Stimulated activated naive CD4-positive, alpha-beta T cell treated with Interleukin-2 at 50 U/mL for 16 hours (primary cell): ENCODE measurements at places on chromosomes 2 and 18.
A peak's percentile ranks its signal among the peaks of the same experiment; 100 is the strongest.

GRCh38 chr2:200298816-200299215 lies 7.7 kb upstream of the SPATS2L start:
- no peak for DNase-seq

- DNase-seq: peak; percentile 22
Measured at GRCh38 chr18:23585007-23585871, 1.1 kb downstream of the NPC1 start.

- DNase-seq: no peak
Measured at GRCh38 chr2:7613831-7614230, 696.6 kb downstream of the RNF144A start.

DNA sequence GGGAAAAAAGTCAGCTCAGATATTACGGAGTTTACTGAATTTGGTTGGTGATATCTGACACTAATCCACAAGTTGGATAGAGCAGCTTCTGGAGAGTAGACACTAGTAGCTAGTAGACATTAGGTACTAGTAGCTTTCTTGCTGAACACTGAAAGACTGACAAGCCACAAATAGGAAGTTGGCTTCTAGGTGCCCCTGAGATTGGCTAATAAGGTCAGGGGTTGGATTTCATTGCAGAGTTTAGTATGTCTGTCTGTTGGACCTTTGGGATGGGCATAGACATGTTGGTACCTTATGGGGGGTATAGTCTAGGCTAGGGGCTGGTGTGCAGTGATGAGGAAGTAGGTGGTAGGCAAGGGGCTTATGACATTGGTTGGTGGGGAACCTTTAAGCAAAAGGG lies 164.9 kb upstream of the LRRTM1 start:
- no peak for DNase-seq

DNA sequence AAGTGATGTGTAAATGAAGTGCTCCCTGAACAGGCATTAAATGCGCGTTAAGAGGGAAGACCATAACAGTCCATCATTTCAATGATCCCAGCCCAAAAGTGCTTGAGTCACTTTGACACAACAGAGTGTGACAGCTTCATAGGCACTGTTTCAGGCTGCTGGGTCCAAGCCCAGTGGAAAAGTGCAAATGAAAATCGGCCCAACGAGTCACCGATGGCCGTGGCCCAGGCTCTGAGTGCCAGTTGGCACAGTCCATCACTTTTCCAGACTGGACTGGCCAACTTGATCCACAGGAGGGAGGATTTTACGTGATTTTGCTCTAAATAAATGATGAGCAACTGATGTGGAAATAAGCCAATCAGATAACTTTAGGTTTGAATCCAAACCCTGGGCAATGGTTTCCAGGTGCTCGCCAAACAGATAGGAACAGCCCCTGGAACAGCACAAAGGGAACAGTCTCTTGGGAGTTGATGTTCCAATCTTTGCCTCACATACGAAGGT lies 114.0 kb downstream of the SP3 start:
- DNase-seq: no peak

GRCh38 chr2:157068237-157068636 lies 189.3 kb upstream of the GALNT5 start:
- DNase-seq: no peak

GRCh38 chr18:74271635-74272034 lies 20.1 kb downstream of the CYB5A start:
- no peak for DNase-seq

- DNase-seq: no peak
Measured at GRCh38 chr2:224846161-224846560, 130.0 kb upstream of the CCDC195 start.

- DNase-seq: no peak
Measured at GRCh38 chr2:212737392-212738172, 199.0 kb upstream of the ERBB4 start.

GRCh38 chr2:26299471-26300101 lies 46.4 kb upstream of the SELENOI start:
- DNase-seq: no peak

DNA sequence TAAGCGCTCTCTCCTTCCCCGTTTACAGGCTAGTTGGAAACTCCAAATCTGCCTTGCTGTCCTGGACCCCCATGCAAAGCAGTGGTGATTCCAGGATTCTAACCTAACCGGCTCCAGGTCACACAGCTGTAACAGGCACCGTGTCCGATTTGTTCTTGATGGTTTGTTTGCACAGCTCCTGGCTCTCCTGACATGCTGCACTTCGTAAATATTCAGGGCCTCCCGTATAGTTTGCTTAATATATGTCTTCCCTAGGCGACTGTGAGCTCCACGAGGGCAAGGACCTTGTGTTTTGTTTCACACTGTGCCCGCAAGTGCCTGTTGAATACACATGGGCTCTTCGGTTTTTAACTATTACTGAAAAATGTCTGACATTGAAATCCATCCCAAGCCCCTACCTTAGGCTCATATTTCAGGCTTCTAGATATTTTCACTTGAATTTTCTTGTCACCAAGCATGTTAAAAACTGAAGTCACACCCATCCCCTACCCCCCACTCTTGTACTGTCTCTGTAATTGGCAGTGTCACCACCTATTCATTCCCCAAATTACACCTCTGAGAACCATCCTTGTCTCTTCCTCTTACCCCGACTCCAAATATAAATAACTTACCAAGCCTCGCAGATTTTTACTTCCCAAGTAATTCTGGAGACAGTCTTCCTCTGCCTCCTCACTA lies 1.0 kb upstream of the PUM2 start:
- DNase-seq: no peak

GRCh38 chr2:177742851-177743250 lies 329.7 kb downstream of the PDE11A start:
- DNase-seq: no peak

GRCh38 chr2:39780825-39781600 lies 2.0 kb upstream of the THUMPD2 start:
- DNase-seq: no peak

GRCh38 chr2:234950435-234950729 lies 1.4 kb upstream of the SH3BP4 start:
- DNase-seq: no peak

DNA sequence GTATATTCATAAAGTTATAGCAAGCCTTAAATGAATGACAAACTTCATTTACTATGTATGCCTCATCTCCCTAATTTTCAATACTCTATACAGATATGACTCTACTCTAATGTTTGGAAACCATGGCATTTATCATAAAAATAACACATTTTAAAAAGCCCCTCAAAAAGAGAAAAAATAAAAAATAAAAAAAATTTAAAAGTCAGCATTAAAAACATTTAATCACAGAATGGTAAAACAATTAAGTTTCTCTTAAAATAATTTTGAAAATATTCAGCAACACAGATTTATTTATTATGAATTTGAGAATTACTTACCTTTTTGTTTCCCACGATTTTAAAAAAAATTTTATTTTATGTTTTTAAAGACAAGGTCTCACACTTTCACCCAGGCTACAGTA lies 65.0 kb upstream of the CDKL4 start:
- no peak for DNase-seq

- no peak for DNase-seq
Measured at GRCh38 chr2:122480501-122481243, 725.2 kb downstream of the TSN start.

- no peak for DNase-seq
Measured at GRCh38 chr2:101463421-101463820, 11.5 kb downstream of the RFX8 start.

DNA sequence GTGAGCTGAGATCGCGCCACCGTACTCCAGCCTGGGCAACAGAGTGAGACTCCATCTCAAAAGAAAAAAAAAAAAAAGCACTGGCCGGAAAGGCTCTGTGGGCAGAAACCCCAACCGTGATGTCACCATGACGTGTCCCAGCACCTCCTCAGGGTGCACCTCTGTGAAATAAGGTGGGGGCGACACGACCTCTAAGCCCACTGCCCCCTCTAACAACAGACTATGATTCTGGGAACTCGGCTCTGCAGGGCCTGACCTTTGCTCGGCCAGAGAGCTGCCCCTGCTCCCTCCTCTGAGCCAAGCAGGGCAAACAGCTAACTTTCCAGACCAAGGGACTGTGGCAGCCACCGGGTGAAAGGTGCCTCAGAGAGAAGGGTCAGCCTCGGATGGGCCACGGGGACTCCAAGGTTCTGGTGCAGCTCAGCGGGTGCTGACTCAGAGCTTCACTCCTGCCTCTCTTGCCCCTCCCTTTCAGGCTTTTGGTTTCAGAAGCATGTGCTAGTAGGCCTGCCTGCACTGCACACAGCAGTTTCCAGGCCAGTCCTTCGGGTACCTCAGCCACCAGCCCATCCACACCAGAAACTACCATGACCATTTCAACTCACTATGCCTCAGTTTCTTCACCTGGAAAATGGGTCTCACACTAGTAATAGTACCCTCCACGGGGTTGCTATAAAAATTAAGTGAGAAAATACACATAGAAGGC lies 8.0 kb downstream of the TMBIM1 start:
- peak; percentile 62 for DNase-seq

DNA sequence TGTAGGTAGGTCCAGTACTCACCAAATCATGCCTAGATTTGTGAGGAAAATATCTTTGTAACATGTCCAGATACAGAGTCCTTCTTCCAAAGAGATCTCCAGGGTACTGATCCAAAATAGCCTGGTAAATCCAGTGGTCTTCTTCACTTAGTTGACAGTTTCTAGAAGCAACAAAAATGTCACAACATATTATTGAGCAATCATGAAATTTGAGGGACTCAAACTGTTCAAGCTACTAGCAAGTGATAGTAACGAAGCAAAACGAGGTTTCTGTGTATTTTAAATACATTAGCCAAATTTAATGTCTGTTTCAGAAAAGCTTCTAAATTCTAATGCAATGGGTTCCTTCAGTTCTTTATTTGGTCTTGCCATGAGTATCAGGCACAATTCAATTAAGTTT lies 142.8 kb downstream of the CCDC148 start:
- DNase-seq: no peak

GRCh38 chr18:75363446-75364225 lies 63.9 kb downstream of the SMIM21 start:
- DNase-seq: no peak

DNA sequence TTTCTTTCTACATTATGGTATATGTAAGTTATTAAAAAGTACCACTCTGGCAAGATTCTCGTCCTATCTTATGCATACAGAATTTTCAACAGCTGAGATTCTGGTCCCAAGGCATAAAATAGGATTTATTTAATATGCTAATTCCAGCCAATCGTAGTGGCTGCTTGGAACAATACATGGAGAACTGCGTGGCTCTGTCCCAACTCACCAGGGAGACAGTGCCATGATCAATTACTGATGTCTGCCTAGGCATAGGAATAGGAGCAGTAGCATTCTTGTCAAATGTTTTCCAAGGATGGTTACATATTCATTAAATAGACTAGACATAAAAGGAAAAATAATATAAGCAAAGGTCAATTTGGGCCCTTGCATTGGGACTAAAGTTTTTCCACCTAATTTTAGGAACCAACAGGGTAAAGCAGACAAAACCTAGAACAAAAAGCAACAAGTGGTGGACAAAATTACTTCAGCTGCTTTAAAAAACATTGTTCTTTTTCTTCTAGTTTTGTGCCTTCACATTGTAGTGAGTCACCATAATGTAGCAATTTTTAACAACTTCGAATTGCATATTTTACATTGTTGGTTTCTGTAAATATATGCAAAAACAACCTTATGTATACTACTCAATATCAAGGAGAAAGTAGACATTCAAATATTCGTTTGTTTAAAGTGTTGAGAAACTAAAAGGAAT lies 232.8 kb upstream of the ATP5MC3 start:
- no peak for DNase-seq

GRCh38 chr2:45000341-45000901 lies 8.8 kb downstream of the SIX2 start:
- DNase-seq: no peak

GRCh38 chr2:143802242-143802641 lies 673.0 kb downstream of the ARHGAP15 start:
- DNase-seq: no peak

DNA sequence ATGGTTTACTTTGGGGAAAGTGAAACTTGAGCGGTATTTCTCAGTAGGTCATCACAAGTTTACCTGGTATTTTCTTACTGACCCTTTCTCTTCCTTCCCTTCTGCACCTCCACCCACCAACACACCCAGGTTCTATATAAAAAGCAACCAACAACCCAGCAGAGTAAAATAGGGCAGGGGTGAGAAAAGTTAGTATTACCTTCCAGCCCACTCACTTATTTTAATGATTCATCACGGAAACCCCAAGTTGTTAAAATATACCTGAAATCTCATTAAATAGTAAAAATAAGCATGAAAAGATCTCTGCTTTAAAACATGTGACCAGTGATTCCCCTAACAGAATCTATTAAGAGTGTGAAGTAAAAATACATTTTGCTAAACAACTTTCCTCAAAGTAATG lies 306.1 kb downstream of the ZEB2 start:
- no peak for DNase-seq

DNA sequence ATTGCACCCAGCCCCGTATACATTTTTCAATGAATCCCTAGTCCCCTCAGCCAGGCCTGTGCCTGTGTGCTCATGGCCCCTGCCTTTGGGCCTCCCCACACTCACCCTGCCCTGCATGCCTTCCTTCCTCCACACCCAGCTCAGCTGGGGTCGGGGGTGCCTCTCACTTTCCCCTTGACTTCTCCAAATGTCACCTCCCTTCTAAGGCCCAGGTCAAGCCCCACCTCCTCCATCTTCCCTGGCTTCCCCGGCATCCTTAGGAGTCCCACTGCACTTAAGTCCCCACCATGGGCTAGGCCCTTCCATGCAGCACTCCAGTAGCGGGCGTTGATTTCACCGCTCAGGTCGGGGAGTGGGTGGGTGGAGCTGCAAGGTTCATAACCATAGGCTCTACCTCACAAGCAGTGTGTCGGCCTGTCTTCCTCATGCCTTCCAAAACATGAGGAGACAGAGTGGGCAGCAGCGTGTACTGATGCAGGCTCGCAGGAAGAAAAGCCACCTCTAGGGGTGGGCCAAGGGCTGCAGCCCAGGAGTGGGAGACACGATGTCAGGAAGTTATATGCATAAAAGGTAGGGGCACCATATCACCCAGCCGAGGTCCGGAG lies 47.7 kb downstream of the DNMT3A start:
- no peak for DNase-seq

DNA sequence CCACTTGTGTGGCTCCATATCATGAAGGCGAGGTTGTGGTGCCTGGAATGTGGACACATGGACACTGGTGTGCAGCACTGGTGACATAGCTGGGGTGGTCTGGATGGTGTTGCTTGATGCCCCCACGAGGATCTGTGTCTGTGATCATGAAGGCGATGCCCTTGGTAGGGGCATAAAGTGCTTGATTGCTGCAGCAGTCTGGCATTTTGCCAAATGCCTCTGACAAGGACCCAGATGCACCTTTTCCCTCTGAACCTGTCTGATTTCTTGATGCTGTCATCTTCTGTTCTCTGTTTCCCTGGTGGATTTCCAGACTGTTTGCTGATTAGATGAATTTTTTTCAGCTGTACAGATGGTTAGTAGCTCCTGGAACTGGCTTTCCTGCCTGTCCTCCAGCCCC lies 752.0 kb upstream of the HS6ST1 start:
- DNase-seq: no peak

DNA sequence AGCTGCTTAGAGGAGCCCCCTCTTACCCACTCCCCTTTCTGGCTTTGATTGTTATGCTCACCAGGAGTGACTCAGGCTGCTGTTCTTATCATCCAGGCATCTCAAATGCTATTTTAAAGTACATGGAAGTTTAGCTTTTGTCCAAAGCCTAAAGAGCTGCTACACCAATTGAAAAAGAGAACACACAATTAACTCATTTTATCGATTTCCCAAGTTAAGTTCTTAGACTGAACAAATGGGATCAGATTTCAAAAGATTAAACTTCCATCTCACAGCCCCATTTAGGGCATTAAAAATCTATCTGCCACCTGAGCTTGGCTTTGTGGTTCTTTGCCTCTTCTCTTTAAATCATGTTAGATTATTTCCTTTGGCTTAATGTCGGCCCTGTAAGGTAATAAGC lies 81.2 kb downstream of the MYO5B start:
- DNase-seq: no peak
